ENCODE measurements at places on chromosomes 11 and 22.

- H3K4me1 ChIP-seq: no peaks in the 10 kb centered on the region
- peaks cover 18% of the 10 kb centered on the region for H3K27me3 ChIP-seq
- H3K4me3 ChIP-seq: no peak overlapping the region
- no peak overlapping the region for H3K27ac ChIP-seq
Observed at GRCh38 chr11:44483919-44484610, 81.4 kb upstream of the CD82 start.

DNA sequence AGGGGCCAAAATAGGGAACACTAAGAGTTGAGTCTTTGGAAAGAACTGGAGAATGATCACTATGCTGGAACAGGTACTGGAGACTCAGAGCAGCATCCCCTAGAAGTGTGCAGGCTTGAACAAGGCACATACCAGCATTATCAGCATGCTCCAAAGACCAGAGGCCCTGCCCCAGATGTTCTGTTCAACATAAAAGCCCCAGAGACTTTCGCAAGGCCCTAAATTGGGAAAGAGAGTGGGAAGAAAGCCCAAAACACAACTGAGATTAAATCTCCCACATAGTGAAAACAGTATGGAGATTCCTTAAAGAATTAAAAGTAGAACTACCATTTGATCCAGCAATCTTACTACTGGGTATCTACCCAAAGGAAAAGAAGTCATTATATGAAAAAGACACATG lies 9.4 kb downstream of the CNGA4 start:
- H3K27me3 ChIP-seq: peaks cover 27% of the 10 kb centered on the region
- H3K27ac ChIP-seq: no peak overlapping the region
- H3K4me1 ChIP-seq: no peaks in the 10 kb centered on the region
- H3K36me3 ChIP-seq: no peaks in the 10 kb centered on the region
- no peak for DNase-seq
- no peak overlapping the region for H3K4me3 ChIP-seq

GRCh38 chr11:3109921-3110706 lies 52.9 kb upstream of the CARS1 start:
- no peak overlapping the region for H3K27ac ChIP-seq
- H3K4me3 ChIP-seq: no peak overlapping the region
- no peaks in the 10 kb centered on the region for H3K4me1 ChIP-seq
- peaks cover 5% of the 10 kb centered on the region for H3K36me3 ChIP-seq
- no peak for DNase-seq
- H3K27me3 ChIP-seq: peaks cover 15% of the 10 kb centered on the region

DNA sequence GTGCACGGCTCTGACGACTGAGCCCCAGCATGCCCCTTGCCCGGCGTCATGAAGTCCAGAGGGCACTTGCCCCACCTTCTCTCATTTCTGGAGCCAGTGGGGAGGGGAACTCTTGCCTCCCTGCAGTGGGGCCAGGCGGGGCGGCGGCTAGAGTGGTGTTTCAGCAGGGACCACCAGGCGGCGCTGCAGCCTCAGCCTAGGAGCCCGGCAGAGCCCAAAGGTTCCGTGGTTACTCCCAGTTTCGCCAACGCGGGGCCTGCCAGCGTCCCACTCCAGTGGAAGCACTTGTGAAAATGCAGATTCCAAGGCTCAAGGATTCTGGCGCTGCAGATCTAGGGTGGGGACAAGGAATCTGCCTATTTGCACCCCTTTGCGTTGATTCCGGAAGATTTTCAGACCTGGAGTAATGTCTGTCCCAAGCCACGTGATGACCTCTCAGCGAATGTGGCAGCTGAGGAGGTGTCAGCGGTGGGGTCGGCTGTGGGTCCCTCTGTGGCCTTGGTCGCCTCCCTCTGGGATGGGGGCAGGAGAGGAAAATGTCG lies 55.7 kb downstream of the CD82 start:
- H3K27me3 ChIP-seq: peaks cover 60% of the 10 kb centered on the region
- no peaks in the 10 kb centered on the region for H3K4me1 ChIP-seq
- peak; percentile 78 for DNase-seq
- H3K36me3 ChIP-seq: no peaks in the 10 kb centered on the region
- no peak overlapping the region for H3K4me3 ChIP-seq
- H3K27ac ChIP-seq: no peak overlapping the region
